Activated naive CD8-positive, alpha-beta T cell treated with anti-CD3 and anti-CD28 coated beads, Interleukin-2, amount 50 U/mL, for 16 hours (primary cell): ENCODE measurements at places on chromosomes 3 and 15.

DNA sequence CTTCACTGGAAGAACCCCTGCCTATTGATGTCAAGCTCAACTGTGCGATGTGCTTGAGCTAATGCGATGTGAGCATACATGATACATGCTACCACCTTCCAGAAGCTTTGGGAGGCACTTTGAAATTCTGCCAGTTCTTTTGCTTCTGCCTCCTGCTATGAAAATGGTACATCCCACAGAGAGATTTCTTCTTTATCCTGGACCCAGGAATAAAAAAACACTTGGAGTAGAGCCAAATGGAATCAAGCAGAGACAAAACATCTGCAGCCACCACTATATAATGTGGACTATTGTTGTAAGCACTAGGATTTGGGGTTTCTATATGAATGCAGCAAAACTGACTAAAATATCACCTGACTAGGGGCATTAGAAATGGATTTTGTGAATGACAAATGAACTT, 119.9 kb upstream of the GAP43 start:
- no peak for DNase-seq

GRCh38 chr3:32960404-32961170, 9.1 kb downstream of the CCR4 start:
- no peak for DNase-seq

- DNase-seq: no peak
These were observed 20.7 kb upstream of the MYZAP start for GRCh38 chr15:57570994-57571393.

DNA sequence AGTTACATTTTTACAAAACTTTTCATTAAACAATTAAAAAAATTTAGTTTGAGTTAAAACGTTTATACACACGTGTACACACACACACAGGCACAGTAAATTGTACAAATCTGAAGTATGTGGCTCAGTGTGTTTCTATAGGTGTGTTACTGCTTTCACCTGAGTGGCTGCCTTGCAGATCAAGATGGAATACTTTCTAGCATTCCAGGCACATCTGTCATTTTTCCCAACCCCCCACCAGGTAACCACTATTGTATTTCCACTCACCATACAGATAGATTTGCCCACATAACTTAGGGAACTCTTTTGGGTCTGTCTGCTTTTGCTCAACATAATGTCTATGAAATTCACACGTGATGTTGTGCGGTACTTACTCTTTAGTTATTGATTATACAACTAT, 141.1 kb downstream of the PTPRG start:
- no peak for DNase-seq

DNA sequence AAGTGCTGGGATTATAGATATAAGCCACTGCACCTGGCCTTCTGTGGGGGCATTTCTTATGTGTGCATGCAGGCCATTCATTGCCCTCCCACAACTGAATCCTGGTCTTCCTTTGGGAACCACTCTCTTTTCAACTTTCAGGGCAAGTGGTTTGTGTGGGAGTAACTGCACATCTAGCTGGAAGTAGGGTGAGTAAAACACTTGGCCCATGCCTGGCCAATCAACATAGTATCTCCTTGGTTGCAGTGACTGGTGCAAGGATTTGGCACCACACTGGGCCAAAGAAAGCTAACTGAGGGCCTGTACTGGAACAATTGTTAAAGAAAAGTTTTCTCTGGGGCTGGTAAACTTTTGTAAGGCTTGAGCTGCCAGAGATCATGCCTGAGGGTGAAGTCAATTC, 189.2 kb upstream of the FEZF2 start:
- no peak for DNase-seq

- peak; percentile 43 for DNase-seq
These were observed 261.3 kb downstream of the RPLP1 start for GRCh38 chr15:69713726-69714559.

DNA sequence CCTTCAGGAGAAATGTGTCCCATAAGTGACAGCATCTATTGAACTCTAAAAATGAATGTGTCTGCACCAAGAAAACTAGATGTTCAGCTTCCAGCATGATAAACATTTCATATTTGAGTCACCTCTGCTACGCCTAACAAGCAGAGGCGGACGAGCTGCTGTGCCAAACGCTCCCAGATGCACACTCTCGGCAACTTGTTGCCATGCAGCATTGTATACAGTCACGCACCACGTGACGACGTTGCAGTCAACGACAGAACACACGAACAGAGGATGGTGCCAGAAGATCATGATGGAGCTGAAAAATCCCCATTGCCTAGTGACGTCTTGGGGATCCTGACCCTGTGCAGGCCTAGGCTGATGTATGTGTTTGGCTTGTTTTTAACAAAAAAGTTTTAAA, 137.5 kb downstream of the XXYLT1 start:
- DNase-seq: no peak
